ENCODE measurements at places on chromosomes 7 and 10.

- DNase-seq, result no peak
These were observed 70.2 kb downstream of the AHCYL2 start for GRCh38 chr7:129295015-129295423.

GRCh38 chr7:2436341-2437104, 33.1 kb downstream of the CHST12 start:
- DNase-seq, result no peak

DNA sequence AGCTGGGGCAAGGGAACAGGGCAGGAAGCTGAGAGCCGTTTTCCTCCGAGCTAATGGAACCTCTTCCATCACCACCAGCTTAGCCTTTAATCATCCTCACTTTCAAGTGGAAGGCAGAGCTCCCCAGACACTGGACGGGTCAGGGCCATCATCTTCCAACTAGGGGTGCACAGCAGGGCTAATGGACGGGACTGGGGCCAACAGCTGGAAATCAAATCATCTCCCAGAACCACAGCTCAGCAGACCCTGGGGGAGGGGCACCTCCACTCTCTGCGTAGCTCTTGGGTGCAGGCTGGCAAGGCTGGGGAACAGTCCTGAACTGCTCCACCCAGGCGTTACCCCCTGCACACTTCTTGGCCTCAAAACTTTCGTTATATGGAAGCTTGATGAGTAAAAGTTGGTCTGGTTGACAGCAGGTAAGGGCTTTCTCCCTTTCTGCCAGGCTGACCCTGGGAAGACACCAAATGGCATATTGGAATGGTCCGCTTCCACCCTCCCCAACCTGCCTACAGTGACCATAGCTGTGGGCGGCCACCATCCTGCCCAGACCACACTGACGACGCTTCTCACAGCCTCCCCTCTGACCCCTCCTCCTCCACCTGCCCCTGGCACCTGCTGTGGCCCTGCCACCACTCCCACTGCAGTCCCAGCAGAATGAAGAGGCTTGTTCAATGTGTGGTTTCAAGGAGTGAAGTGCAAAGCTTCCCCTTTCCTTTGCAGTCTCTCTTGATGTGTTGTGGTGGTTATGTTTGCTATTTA, 51.7 kb upstream of the RET start:
- no peak for DNase-seq

DNA sequence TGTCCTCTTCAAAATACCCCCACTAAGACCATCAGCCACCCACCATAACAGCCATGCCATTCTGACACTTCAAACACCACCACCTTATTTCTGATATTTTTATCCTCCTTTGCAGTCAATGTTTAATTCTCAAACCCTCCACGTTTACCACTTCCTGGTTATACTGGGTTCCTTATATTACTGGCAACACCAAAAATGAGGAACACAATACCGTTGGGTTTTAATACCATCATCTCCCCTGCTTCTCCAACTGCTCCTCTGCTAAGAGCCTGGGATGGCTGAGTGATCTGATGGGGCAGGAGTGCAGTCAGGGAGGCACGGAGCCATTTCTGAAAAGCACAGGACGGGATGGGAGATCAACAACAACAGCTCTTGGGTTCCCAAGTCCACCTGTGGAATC, 140.5 kb downstream of the CHCHD3 start:
- no peak for DNase-seq

GRCh38 chr10:75548356-75548755, 116.9 kb downstream of the LRMDA start:
- DNase-seq, result no peak

- no peak for DNase-seq
These were observed 213.5 kb downstream of the PTPRN2 start for GRCh38 chr7:158374146-158374545.

DNA sequence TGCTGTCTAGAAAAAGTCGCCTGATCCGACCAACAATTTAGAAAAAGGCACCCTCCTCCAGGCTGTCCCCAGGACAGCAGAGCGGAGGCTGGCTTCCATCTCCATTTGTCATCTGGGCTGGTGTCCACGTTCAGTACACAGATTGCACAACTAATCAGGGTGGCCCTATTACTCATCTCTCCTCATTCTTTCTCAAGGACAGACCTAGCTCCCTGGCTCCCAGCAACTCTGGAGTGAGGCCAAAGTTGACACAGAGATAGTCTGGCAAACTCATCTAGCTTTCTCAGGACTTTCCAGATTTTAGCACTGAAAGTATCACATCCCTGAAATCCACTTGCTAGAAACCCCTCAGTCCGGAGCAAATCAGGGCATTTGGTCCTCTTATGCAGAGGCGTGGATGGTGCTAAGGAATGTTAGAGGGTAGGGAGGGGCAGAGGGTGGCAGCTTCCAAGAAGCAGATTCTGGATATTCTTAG, 75.1 kb downstream of the DNAH11 start:
- DNase-seq, result no peak

DNA sequence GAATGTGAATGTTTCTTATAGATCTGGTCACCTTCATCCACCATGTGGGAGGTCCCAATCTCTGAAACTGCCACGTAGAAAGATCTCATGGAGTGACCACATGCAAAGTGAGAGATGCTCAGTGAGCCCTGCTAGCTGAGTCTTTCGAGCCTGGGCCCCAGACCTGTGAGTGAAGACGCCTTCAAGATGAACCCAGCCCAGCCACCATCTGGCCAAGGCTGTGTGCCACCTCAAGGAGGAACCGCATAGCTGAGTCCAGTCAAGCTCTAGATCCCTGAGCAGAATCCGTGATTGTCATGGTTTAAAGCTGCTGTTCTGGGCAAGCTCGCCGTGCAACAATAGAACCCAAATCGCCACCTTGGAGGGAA, 20.2 kb upstream of the PPIF start:
- DNase-seq, result no peak

DNA sequence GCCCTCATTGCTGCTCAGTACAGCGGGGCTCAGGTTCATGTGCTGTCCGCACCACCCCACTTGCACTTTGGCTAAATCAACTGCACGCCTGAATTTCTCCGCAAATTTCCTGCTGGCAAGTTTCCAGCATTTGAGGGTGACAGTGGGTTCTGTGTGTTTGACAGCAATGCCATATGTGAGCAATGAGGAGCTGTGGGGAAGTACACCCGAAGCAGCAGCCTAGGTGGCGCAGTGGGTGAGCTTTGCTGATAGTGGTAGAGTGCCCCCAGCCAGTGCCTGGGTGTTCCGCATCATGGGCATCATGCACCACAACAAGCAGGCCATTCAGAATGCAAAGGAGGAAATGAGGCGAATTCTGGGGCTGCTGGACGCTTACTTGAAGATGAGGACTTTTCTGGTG, 103.9 kb upstream of the POT1 start:
- no peak for DNase-seq

DNA sequence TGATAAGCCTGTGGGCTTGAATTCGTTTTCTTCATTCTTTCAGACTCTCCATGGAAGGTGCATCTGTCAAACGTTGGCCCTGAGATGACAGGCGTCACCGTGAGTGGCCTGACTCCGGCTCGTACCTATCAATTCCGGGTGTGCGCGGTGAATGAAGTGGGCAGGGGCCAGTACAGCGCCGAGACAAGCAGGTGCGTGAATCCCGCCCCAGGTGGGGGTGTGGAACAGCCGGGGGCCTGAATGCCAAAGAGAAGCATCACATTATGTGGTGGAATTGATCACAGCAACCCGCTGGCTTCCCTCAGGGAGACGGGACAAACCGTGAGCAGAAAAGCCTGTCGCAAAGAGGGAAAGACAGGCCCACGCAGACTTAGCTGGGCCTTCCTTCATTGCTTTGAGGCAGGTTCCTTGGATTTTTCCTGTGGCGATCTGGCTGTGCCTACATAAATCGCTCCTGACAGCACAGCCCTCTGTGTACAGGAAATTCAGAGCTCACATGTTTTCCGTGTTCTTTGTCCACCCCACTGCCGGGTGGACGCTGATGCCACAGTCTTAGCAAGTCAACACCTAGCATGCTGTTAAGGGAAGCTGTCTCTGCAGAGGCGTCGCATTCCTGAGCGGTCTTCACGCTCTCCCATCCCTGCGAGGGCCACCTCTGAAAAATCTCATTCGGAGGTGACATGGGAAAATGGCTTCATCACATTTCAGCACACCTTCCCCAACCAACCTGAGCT, 671.0 kb upstream of the FOXK1 start:
- DNase-seq, result no peak

- peak; percentile 40 for DNase-seq
These were observed 17.8 kb downstream of the VWC2 start for GRCh38 chr7:49791088-49791741.

DNA sequence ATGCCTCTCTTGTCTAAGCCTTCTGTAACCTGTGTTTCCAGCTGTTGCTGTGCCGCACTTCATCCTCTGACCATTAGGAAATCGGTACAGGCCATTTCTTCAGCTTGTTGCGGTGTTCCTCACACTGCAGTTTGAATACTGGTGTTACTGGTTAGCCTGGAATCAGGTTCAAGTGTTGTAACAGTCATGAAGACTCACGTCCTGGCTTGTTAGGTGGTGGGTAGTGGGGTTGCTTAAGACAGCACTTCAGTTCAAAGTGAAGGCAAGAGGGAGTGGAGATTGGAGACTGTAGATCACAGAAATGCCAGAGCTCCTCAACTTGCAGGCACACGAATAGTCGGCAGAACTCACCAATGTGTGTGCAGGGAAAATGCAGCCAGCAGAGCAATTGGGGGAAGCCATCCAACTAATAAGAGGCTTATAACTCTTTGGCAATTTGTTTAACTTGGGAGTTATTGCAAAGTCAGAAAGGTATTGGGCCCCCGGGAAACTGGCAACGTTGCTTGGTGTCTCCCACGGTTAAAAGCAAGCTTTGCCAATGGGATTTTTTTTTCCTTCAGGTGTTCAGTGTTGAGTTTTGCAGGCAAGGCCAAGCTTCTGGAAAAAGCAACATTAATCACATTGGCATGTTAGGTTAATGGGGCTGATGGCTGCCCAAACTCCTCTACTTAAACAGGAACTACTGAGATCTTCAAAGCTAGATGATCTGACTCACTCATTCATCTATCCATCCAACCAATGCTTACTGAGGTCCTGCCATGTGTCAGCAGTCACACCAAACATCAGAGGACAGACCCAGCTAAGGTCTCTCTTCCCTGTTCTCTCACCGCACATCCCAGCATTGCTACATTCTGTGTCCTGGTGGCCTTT, 380.9 kb downstream of the GATA3 start:
- DNase-seq, result no peak

DNA sequence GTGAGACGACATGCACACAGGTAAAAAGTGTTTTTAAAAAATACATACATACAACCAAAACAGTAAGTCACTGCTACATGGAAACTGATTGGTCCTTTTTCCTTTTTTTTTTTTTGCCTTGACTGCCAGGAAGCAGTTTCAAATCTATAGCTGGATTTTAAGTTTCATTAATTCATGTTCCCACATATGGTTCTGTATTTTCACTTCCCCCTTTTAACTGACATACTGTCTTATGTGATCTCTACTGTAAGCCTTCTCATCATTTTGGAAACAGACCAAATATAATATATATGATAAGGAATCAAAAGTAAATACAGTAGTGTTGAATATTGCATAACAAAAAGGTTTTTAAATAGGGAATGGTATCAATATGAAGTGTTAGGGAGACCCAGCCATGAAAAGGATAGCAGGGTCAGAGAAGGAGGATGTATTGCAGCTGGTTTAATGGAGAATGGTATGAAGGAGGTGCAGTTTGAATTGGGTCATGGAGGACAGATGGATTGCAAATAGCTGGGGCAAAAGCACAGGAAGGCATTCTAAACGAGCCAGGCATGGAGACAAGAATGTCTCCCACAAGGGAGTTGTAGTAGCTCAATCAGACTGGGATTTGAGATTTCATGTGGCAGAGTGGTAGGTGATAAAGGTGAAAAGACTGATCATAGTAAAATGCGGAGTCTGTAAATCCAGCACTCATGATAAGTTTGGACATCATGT, 5.4 kb downstream of the CAV1 start:
- no peak for DNase-seq

GRCh38 chr10:48249004-48249762, 25.3 kb downstream of the FRMPD2 start:
- no peak for DNase-seq

DNA sequence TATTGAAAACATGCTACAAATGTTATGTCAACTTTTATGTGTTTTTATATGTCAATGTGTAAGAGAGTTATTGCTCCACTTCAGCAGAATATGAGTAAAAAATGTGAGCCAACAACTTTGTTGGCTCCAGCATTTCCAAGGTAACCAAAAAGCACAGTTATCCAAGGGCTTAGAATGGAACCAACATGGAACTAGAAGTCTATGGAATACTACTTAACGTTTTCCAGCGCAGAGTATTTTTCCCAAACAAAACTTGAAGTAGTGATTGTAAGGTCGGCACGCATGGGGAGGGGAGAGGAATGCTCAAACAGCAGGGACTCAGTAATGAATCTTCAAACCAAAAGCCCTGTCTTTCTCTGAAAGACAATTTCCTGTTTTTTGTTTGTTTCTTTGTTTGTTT, 45.0 kb upstream of the TSPAN13 start:
- no peak for DNase-seq

- DNase-seq, result no peak
These were observed 1.4 kb downstream of the FGFBP3 start for GRCh38 chr10:91907914-91908336.

GRCh38 chr10:93220296-93221170, 146.8 kb downstream of the CYP26A1 start:
- no peak for DNase-seq

DNA sequence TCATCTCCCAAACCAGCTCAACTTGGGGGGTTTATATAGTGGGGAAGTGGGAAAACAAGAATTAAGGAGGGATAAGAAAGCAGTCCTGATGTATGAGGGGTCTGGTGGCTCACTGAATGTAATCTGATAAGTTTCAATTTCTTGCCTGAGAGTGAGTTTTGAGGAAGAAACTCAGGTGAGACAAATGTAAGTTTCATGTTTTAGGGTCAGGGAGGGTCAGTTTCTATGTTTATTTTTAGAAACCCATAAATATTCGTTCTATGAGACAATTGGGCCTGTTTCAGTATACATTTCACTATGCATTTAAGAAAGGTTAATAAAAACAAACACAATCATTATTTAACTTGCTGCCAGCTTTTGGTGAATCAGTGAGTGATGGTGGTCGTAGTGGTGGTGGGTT, 128.0 kb upstream of the MBL2 start:
- DNase-seq, result no peak

DNA sequence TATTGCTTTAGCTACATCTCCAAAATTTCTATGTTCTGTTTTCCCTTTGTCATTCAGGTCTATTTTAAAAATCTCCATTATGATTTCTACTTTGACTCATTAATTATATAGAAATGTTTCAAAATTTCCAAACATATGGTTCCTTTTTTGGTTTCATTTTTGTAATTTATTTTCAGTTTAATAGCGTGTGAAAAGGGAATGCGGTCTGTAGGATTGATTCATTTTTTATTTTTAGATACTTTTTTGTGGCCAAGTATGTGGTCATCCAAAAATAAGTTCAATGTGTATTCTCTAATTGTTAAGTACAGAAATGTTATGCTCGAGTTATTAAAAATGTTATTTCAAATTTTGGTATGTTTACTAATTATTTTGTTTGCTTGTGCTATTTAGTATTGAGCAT, 72.5 kb upstream of the ANKRD1 start:
- no peak for DNase-seq

DNA sequence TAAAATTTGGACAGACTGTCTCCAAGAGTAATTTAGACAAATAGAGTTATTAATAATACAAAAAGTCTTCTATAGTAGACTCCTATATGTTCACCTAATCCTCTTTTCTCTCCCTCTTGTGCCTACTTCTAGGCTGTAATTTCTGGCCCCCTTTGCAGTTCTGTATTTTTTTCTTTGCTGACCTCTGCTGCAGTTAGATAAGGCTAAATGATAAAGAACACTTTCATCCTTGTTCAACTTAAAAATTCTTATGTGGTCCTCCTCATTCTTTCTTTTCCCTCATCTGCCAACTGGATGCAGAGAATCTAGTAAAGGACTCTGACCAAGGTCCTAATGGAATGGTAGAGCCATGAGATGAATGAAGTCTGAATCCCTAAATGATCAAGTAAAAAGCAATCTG, 20.1 kb downstream of the GLCCI1 start:
- DNase-seq, result no peak

Data from neural crest cell (in vitro differentiated cells).